Heart right ventricle (tissue), 16 donors: ENCODE measurements at places on chromosomes 16 and 17. TPM values are rescaled to one million over a fixed set of nuclear protein-coding genes. Genes with fewer than 3 reads are reported as not detected.

GRCh38 chr17:36640836-36641235, 39.5 kb downstream of the MRM1 start:
- peaks cover 8% of the 10 kb centered on the region for H3K4me1 ChIP-seq
- no peak overlapping the region for H3K4me3 ChIP-seq
- H3K27ac ChIP-seq = no peak overlapping the region
- no peaks in the 10 kb centered on the region for H3K36me3 ChIP-seq
- H3K27me3 ChIP-seq = peaks cover 76% of the 10 kb centered on the region
- no peak for DNase-seq

- no peaks in the 10 kb centered on the region for H3K27me3 ChIP-seq
- H3K4me3 ChIP-seq = no peak overlapping the region
- no peak for DNase-seq
These were observed 8.5 kb downstream of the SCGB1C2 start for GRCh38 chr17:145671-146541.

- no peak overlapping the region for H3K4me3 ChIP-seq
- DNase-seq = no peak
- H3K27ac ChIP-seq = no peak overlapping the region
- no peaks in the 10 kb centered on the region for H3K27me3 ChIP-seq
These were observed 94.1 kb upstream of the ZNF750 start for GRCh38 chr17:82933911-82934310.

DNA sequence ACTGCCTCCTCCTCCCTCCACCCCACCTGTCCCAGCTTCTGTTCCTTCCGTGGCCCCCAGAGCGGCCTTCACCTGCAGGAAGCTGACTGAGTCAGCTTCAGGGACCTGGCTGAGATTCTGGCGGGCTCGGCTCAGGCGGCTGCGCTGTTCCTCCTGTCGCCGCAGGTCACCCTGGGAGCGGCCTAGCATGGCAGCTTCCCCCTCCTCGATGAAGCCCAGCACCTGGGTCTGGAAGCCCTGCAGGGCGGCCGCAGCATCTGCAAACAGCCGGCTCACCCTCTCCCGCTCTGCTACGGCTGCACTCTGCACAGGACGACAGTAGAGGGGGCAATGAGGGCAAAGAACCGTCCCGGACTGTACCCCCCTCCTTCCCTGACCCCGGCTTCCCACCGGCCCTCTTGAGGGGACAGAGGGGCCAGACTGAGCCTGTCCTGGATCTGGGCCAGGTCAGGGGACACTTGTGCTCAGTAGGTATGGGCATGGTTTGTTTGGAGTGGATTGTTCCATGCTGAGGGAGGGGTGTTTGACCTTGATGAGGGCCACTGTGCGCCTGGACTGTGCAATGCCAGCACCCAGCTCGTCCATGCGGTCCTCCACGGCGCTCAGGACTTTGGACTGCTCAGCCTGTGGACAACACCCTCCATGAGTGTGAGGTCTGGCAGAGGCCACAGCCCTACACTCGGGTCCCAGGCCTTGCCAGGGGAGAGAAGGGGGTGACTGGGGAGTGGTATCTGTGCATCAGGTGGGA, 2.0 kb downstream of the TRIM47 start:
- no peak for DNase-seq
- H3K4me3 ChIP-seq = peak overlapping the region; percentile 85
- H3K4me1 ChIP-seq = peaks cover 64% of the 10 kb centered on the region
- H3K36me3 ChIP-seq = peaks cover 20% of the 10 kb centered on the region
- H3K27ac ChIP-seq = peak overlapping the region; percentile 99

DNA sequence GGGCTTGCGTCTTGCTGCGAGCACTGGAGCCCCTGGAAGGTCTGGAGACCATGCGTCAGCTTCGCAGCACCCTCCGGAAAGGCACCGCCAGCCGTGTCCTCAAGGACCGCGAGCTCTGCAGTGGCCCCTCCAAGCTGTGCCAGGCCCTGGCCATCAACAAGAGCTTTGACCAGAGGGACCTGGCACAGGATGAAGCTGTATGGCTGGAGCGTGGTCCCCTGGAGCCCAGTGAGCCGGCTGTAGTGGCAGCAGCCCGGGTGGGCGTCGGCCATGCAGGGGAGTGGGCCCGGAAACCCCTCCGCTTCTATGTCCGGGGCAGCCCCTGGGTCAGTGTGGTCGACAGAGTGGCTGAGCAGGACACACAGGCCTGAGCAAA, 7.4 kb downstream of the MPG start:
- no peaks in the 10 kb centered on the region for H3K27me3 ChIP-seq
- no peak overlapping the region for H3K4me3 ChIP-seq
- DNase-seq = no peak
- H3K27ac ChIP-seq = peak overlapping the region; percentile 78
- peaks cover 62% of the 10 kb centered on the region for H3K36me3 ChIP-seq

DNA sequence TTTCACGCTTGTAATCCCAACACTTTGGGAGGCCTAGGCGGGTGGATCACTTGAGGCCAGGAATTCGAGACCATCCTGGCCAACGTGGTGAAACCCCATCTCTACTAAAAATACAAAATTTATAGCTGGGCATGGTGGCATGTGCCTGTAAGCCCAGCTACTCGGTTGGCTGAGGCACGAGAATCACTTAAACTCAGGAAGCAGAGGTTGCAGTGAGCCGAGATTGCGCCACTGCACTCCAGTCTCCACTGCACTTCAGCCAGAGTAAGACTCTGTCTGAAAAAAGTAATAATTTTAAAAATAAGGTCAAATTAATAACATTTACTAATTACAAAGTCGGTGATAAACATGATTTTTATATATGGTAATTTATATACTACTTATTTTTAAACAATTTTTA, 155.9 kb downstream of the AXIN2 start:
- no peak for DNase-seq
- no peaks in the 10 kb centered on the region for H3K4me1 ChIP-seq
- H3K36me3 ChIP-seq = no peaks in the 10 kb centered on the region
- H3K27ac ChIP-seq = no peak overlapping the region
- H3K4me3 ChIP-seq = no peak overlapping the region

- H3K36me3 ChIP-seq = peaks cover 80% of the 10 kb centered on the region
- no peak for DNase-seq
- H3K4me3 ChIP-seq = no peak overlapping the region
- H3K4me1 ChIP-seq = no peaks in the 10 kb centered on the region
- no peaks in the 10 kb centered on the region for H3K27me3 ChIP-seq
These were observed 35.8 kb upstream of the LGALS9 start for GRCh38 chr17:27595208-27595607.

PAM16 gene
- total RNA-seq = 65.9 TPM

KRTAP2-3 gene
- total RNA-seq = not detected

C17orf67 gene
- total RNA-seq = 0.62 TPM

ULK2 gene
- 23.1 TPM for total RNA-seq

CTRB1 gene
- total RNA-seq = not detected
